ENCODE measurements at places on chromosomes 7 and 10.

- no peak for DNase-seq
Observed at GRCh38 chr10:7411671-7412128, 866 bp upstream of the SFMBT2 start.

DNA sequence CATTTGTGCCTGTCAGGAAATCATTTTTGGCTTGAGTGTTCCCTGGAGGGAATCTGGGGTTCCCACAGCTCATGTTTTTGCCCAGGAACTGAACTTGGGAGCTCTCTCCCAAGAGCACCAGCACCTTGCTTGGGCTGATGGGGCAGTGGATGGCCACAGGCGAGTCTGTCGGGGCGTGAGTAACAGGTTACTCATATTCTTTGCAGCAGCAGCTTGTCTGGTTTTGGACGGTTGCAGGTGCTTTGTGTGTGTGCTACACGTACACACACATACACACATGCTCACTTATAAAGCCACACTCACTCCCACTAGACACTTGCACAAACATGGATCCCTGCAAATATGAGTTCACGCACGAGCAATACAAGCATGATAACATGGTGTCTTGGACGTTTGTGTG, 2.9 kb upstream of the PALD1 start:
- DNase-seq = no peak

- no peak for DNase-seq
Observed at GRCh38 chr10:24661376-24661775, 62.3 kb downstream of the ARHGAP21 start.

DNA sequence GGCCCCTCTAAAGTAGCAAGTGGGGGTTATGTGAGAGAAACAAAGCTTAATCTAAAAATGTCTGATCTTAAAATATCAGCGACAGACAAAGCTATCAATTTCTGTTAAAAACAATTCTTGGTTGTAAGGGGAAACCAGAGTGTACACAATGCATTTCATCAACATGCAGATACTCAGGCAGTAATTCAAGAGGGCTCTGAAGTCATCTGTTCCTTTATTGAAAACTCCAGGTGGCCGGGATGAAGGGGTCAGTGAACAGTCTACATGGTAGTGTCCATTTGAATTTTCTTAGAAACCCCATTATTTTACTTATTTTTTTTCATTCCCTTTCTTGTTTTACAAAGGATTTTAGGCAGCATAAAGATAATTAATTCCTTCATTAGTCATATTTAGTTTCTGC, 36.7 kb upstream of the BTBD16 start:
- DNase-seq = no peak

GRCh38 chr7:152180587-152180986, 155.1 kb downstream of the GALNT11 start:
- no peak for DNase-seq
